ENCODE measurements at places on chromosomes 7 and 10.

DNA sequence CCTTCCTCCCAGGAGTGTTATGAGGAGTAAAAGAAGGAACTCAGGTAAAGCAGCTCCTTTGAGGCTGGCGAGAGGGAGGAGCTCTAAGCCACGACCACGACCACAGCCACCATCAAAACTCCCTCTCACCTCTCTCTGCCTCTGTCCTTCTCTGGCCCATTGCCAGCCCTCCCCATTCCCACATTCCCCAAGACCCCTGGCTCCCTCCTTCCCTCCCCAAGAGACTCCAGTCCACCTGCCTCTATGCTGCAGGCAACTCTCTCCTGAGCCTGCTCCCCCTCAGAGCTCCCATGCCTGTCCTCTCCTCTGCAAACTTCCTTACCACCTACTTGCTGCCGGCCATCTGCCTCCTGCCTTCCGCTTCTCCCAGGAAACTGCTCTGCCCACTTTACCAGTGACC, 9.5 kb downstream of the SLIT1 start:
- DNase-seq, result no peak

DNA sequence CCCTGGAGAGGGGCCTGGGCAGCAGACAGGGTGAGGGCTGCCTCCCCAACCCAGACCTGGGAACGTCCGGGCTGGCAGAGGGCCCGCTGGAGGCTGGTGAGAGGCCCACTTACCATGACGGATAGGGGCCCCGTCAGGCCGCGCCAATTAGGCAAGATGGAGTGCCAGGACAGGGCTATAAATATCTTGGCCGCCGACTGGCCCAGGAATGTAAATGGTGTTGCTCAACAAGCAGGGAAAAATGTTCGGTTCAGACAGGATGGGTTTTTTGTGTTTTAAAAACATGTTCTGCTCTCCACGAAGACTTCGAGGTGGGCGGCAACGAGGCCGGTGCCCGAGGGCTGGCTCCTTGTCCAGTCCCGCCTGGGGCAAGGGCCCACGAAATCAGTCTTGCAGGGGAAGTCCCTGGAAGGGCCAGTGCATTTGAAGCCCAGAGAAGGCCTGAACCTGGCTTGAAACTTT, 35.8 kb upstream of the ELN start:
- no peak for DNase-seq

DNA sequence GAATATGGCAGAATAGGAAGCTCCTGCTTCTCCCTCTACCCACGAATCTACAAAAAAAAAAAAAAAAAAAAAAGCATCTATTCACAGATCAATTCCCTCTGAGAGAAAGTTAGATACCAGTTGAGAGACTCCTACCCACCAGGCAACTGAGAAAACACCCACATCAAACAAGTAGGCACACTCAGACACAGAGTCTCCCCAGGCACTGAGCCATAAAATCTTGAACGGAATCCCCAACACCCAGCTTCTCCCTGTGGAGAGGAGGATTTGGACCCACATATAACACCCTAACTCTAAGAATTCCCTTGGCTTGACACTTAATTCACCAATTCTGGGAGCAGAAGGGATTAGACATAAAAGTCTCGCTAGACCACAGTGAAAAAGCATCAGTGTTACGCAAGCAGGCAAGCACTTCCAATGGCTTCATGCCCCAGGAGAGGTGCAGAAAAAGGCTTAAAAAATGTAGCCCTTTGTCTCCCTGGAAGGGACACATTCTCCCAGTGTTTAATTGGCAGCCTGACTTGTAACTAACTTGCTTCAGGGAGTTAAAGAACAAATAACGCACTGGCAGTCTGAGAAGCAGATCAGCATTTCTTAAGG, 192.2 kb downstream of the ELAPOR2 start:
- DNase-seq, result no peak

GRCh38 chr10:78471723-78472550, 438.3 kb downstream of the RPS24 start:
- DNase-seq, result no peak

- no peak for DNase-seq
Measured at GRCh38 chr10:53314876-53315275, 542.3 kb upstream of the MBL2 start.

DNA sequence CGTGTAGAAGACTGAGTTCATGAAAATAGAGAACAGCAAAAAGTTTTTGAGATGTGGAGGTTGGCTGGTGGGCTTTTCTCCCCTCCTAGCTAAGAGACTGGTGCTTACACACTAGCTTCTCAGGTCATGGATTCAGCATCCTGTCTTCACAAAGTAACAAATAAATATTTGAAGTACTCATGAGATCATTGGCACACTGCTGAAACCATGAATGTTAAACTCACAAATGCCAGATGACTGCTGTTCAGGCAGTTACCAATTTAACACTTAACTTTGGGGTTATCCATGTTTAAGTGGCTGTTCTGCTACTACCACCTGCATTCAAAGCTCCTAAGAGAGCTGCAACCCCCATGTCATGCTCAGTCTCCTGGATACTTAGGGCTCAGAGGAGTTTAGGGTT, 119.0 kb upstream of the BET1 start:
- no peak for DNase-seq

- no peak for DNase-seq
Measured at GRCh38 chr7:23254051-23254681, 7.6 kb downstream of the GPNMB start.

DNA sequence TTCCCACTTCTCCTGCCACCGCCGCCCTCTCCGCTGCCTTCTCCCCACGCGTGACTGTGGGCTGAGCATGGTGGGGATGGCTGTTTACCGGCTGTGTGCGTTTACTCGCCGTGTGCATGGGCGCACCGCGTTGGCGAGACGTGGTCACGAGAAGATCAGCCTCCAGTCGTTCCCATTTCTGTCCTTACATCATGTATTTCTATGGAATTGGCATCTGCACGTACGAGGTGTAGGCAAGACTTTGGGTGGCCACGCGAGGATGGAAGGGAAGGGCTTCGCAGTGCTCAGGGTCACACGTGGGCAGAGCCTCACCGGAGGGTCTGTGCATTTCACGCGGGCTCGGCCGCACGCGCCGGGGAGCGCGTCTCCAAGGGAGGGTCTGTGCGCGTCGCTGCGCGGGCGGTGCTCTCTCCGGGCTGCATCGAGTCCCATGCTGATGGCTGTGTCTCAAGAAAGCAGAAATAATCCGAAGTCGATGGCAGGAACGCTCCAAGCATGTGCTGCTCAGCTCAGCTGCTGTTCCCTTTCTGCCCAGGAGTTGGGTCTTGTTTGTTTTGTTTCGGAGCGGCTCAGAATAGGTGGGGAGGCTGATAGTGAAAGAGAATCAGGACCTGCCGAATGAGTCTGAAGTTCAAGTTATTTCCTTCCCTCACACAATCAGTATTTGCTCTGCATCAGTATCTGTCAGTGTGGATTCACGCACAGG, 973 bp downstream of the CAMK1D start:
- DNase-seq, result no peak

- DNase-seq, result no peak
Measured at GRCh38 chr10:121694327-121694965, 96.2 kb upstream of the FGFR2 start.

- no peak for DNase-seq
Measured at GRCh38 chr7:49643321-49643720, 130.1 kb upstream of the VWC2 start.

DNA sequence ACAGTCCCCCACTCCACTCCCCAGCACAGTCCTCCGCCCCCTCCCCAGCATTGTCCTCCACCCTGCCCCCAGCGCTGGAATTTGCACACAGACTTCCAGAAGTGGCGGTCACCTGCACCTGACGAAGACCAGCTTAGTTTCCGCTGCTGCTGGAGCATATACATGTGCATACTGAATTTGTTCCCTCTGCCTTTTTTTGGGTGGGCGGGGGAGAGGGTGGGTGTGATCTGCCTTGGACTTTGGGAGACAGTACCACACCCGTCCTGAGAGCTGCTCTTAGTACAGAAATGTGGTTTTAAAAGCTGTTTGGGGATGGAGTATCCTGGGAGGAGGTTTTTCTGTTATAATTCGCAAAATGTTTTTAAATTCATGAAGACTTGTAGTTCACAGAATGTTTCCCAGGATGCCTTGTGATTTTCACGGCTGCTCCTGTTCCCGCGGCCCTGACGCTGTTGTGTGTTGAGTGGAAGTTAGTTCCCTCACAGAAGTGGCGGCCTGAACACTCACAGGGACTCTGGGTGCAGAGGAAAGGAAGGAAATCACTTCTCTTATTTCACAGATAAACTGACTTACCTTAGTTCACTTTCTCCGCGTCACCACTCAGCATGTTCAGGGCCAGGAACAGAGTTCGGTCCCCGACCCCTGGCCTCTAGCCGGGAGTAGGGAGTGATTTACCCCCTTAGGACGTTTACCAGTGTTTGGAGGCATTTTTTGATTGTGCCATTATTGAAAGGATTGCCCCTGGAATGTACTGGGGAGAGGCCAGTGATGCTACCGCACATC, 18.6 kb downstream of the PFKP start:
- no peak for DNase-seq

DNA sequence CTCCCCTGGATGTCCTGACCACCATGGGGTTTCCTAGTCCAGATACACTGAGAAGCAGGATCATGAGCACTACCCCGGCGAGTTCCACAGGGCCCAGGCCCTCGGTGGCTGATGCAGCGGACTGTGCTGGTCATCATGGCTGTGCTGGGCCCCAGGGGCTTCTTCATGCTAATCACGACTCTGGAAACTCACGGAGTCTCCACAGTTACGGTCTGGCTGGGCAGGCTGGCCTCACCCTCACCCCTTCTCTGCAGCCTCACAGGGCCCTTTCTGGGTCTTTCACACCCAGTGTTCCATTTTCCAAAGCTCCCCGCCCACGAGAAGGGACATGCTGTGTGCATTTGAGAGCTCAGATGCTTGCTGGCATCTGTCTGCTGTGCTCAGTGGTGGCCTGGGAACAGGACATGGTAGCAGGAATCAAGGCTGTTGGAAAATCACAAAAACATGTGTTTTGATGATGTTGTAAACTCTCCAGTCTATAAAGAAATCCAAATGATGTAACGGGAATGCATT, 119.0 kb downstream of the PTPN20 start:
- no peak for DNase-seq

GRCh38 chr7:94397722-94398121, 3.0 kb downstream of the COL1A2 start:
- DNase-seq, result no peak

GRCh38 chr10:107059872-107060271, 104.6 kb downstream of the SORCS1 start:
- DNase-seq, result no peak

DNA sequence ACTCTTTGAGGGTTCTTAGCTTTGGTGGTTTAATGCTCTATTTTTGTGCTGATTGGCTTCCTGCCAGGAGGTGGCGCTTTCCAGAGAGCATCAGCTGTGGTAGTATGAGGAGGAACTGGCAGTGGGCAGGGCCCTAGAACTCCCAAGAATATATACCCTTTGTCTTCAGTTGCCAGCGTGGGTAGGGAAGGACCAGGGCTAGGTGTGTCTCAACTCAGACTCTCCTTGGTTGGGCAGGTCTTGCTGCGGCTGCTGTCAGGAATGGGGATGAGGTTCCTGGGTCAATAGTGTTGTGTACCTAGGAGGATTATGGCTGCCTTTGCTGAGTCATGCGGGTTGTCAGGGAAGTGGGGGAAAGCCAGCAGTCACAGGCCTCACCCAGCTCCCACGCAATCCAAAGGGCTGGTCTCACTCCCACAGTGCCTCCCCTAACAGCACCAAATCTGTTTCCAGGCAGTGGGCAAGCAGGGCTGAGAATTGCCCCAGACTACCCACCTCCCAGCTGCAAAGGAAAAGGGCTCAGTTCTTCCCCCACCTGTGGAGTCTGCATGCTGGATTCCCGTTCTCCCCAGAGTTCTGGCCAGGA, 191.5 kb downstream of the PHTF2 start:
- no peak for DNase-seq

GRCh38 chr10:2488446-2489005, 578.8 kb upstream of the PFKP start:
- no peak for DNase-seq

DNA sequence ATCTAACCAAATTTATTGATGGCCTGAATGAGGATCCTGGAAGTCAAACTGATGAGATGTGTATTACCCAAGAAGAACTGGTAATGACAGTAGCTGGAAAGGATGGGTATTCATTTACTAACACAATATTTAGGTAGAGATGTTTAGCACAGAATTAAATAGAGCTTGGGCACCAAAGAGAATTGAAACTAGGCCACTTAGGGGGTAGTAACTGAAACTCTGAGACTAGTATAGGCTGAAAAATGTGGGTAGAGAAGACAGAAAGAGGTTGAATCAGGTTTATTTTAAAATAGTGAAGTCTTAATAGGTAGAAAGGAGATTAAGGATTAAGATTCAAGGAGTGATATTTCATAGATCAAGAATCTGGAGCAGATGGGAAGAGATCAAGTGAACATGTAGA, 155.8 kb downstream of the MLLT10 start:
- DNase-seq, result no peak

GRCh38 chr10:73865459-73866442, 8.6 kb downstream of the CAMK2G start:
- DNase-seq, result no peak

GRCh38 chr7:22612776-22613175, 112.8 kb upstream of the STEAP1B start:
- no peak for DNase-seq

- no peak for DNase-seq
Measured at GRCh38 chr7:13307040-13307439, 619.6 kb downstream of the ARL4A start.

- no peak for DNase-seq
Measured at GRCh38 chr10:44973323-44974081, 5.1 kb downstream of the DEPP1 start.

- no peak for DNase-seq
Measured at GRCh38 chr10:101995451-101996063, 60.4 kb downstream of the ARMH3 start.

DNA sequence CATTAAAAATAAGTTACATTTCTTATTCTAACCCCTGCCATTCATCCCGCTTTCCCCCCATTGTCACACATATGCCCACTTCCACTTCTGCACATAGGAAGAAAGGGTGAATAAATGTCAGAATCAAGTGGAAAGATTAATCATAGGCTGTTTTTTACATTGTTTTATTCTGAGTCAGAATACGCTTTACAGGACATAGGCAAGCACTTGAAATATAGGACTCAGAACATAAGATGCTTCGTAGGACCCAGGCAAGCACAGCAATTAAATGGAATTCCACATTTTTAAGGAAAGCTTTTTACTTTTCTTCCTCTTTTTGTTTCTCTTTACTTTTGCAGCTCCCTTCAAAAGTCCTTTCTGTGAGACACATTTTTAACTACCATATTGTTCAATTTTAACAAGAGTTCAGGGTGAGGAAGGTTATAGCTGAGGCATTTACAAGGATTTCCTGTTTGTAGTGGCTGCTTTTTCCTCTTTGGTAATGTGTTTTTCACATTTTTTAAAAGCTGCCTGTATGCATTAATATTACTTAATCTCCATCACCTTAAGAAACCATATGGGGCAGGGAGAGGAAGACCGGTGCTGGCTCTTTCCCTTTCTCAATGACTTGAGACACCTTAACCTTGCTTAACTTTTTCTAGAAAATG, 130.0 kb downstream of the TES start:
- no peak for DNase-seq
